NCI-H510A treated with DMSO at 0.1 percent for 48 hours (cell line): ENCODE measurements at places on chromosomes 7 and 10.

GRCh38 chr10:100618632-100619255 is 83.0 kb downstream of the HIF1AN start:
- no peak for DNase-seq

GRCh38 chr10:70174058-70174741 is 3.9 kb upstream of the SAR1A start:
- no peak for DNase-seq

GRCh38 chr7:7176406-7177043 is 5.8 kb upstream of the C1GALT1 start:
- no peak for DNase-seq

- no peak for DNase-seq
Measured at GRCh38 chr10:51832652-51833383, 133.4 kb upstream of the CSTF2T start.

- DNase-seq = no peak
Measured at GRCh38 chr7:151807846-151808245, 69.1 kb downstream of the PRKAG2 start.

GRCh38 chr10:132471484-132471883 is 66.1 kb upstream of the INPP5A start:
- DNase-seq = no peak

- no peak for DNase-seq
Measured at GRCh38 chr10:76073524-76073923, 642.1 kb downstream of the LRMDA start.

GRCh38 chr10:104029521-104029860 is 56.2 kb downstream of the COL17A1 start:
- no peak for DNase-seq

DNA sequence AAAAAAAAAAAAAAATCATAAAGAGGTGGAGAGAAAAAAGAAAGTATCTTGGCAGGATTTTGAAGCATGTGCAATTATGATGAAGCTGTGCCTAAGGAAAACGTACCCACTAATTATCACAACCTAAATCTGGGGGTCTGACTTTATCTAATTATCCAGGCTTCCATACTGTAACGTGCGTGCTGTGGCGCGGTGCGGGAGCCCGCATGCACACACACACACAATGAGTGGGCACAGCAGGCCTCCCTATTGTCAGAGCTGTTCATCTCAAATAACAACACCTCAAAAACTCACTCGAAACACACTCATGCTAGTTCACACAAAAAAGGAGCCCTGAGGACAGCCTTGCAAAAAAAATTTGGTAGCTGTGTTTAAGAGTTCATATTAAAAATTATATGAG is 31.9 kb downstream of the BEND7 start:
- DNase-seq = no peak

DNA sequence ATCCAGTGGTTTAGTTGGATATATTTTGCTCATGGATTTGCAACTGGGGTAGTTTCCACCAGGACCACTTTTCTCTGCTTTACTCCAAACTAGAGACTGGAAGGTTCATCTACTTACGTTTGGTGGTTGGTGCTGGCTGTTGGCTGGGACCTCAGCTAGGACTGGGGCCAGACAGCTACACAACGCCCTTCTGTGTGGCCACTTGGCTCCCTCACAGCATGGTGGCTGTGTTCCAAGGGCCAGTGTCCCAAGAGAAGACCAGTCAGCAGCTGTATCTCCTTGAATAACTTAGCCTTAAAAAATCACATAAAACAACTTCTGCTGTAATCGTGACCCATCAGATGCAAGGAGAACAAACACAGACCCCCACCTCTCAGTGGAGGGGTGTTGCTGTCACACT is 4.2 kb upstream of the KCNH2 start:
- DNase-seq = no peak

DNA sequence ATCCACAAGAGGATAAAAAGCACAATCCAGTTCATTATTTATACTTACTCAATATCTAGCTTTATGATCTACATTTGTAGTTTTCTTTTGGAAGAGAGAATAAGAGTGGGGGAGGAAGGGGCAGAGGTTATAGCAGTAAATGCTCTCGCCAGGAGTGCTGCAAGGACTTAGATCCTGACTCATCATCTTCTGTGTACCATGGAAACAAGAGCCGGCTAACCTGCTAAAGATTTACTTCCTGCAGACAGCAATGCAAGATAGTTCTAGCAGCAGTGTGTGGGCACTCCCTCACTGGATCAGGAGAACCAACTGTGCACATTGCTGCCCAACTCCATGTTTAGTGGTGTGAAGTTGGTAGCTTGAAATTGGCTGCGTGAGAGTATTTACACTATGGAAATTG is 47.7 kb upstream of the TRIL start:
- DNase-seq = no peak

DNA sequence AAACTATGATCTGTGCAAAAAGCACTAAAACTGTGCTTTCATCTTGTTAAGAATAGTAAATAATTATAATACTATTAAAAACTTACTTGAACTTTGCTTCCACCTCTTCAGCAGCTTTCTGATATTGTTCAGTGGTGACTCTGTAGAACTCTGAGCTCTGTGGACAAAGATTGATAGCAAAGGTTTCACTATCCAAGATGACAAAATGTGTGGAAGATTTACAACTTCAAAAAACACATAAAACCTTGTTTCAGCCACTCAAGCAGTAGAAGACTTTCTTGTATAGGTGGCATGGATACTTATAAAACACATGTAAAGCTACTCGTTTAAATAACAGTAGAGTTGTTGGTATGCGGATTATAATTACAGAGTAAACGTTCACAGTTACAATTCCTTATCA is 243.6 kb downstream of the CHCHD3 start:
- DNase-seq = no peak

DNA sequence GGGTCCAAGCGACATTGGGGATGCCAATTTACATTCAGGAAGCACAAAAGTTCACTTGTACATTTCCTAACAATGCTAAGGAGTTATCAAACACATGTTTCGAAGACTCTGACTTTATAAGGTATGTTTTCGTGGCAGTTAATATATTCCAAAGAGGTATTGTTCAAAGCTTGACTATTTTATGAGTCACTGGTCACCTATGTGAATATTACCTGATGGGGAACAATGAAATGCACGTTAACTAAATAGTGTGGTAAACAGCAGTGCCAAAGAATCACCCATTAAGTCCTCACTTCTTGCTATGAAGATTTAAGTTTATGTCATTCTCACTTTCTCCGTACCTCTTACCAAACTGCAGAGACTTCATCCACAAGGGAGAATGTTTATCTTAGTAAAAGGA is 550.2 kb downstream of the SORCS1 start:
- no peak for DNase-seq

GRCh38 chr10:3660753-3661152 is 124.3 kb downstream of the KLF6 start:
- DNase-seq = no peak

DNA sequence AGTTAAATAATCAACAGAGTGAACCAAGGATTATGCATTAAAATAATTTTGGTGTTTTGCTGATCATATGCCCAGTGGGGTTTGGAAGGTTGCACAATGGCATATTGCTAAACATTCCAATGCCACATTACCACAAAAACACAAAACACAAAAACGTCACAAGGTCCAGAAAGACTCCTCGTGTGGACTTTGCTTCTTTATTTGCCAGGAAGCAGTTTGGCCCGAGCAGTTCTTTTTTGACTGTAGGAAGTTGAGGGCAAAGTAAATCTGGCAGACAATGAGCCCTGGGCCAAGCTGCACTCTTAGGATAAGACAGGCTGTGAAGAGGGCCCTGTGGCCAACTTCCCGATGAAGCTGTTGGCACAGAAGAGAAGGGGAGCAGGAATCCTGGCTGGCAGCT is 39.2 kb upstream of the SLC35B4 start:
- no peak for DNase-seq

DNA sequence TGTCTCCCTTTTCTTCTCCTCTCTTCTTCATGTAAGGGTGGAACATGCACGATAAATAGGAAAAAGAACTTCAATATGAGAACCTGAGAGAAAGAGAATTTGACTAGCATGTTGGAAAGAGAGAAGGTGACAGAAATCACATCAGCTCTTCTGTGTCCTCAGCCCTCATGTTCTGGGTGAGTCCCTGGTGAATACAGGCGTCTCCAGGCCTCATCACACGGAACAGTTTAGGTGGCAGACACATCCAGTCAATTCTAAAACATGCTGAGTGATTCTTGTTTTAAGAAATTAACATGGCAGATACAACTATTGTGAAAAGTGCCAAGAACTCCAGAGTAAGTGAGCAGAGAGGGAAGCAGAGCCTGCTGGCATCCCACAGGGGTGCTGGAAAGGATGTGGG is 96.1 kb downstream of the FAM107B start:
- DNase-seq = no peak

- no peak for DNase-seq
Measured at GRCh38 chr10:61244261-61244775, 208.9 kb downstream of the TMEM26 start.

DNA sequence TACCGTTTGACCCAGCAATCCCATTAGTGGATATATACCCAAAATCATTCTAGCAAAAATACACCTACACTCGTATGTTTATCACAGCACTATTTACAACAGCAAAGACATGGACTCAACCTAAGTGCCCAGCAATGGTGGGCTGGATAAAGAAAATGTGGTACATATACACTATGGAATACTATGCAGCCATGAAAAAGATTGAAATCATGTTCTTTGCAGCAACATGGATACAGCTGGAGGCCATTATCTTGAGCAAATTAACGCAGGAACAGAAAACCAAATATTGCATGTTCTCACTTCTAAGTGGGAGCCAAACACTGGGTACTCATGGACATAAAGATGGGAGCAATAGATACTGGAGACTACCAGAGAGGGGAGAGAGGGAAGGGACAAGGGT is 223.9 kb downstream of the FRMD4A start:
- DNase-seq = no peak

DNA sequence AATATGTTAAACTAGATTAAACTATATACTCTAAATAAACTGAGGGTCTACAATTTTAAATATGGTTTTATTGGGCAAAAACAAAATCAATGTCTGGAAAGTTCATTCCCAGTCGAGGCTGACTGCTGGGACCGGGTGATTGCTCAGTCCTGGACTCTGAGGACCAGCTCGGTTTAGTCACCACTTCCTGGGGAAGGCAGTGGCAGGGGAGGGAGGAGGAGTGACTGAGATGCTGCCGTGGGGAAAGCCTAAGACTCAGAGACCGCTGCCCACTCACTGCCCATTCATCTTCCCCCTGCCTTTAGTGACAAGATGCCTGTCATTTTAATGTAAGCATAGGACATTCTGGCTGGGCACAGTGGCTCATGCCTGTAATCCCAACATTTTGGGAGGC is 29.0 kb downstream of the ATOH7 start:
- no peak for DNase-seq

- no peak for DNase-seq
Measured at GRCh38 chr7:81956520-81956919, 186.7 kb upstream of the HGF start.

- DNase-seq = peak; percentile 77
Measured at GRCh38 chr7:30163231-30163894, 28.6 kb downstream of the MTURN start.

DNA sequence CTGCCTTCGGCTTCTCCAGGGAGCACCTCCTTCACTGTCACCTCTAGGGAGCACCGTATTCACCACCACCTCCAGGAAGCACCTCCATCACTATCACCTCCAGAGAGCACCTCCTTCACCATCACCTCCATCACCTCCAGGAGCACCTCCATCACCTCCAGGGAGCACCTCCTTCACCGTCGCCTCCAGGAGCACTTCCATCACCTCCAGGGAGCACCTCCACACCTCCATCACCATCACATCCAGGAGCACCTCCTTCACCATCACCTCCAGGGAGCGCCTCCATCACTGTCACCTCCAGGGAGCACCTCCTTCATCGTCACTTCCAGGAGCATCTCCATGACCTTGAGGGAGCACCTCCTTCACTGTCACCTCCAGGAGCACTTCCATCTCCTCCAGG is 102.3 kb downstream of the DNAJB6 start:
- DNase-seq = no peak

DNA sequence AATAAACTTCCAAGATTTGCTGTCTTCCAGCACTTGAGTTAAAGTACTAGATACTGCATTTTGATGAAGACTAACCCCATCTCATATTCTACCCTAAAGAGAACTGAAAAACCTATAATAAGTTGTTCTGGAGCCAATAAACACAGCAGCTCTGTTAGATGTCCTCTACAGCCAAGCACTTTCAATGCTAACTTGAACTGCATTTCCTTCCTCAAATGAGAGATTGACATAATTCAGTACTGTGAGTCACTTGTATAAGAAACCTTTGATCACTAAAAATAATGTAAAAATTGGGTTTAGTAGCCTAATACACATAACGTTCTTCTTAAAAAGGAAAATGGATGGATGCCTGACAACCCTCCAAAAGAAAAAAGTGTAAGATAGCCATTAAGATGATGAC is 81.3 kb downstream of the ITGB8 start:
- no peak for DNase-seq

DNA sequence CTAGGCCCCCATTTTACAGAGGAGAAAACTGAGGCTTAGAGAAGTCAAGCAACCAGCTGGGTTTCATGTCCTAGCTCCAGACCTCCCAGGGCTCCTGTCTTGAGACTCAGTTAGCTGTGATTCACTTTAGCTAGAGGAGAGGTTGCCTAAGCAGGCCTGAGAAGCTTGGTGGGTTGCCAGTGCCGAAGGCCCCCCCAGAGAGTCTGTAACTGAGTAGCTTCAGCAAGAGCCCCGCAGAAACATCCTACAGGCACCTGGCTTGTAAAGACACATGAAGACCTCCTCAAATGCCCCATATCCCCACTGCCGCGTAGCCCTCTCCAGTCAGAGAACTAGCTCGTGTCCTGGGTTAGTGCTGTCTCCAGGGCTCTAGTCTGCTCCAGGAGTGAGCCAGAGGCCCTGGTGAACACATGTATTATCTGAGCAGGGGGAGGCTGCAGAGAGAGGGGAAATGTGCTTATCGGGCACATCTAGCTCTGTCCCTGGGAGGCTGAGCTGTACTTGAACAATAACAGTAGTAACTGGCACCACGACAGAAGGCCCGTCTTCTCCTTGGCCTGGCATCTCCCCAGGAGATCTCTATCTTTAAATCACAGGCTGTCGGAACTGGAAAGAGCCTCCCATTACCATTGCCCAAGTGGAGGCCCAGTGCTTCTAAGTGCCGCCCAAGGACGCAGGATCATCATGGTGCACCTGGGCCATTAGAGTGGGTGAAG is 28.9 kb downstream of the UNC5B start:
- no peak for DNase-seq

- no peak for DNase-seq
Measured at GRCh38 chr10:26199841-26200240, 16.7 kb upstream of the GAD2 start.

GRCh38 chr10:73113551-73113950 is 3.3 kb downstream of the NUDT13 start:
- no peak for DNase-seq

GRCh38 chr10:61503051-61503450 is 49.9 kb upstream of the TMEM26 start:
- DNase-seq = no peak

DNA sequence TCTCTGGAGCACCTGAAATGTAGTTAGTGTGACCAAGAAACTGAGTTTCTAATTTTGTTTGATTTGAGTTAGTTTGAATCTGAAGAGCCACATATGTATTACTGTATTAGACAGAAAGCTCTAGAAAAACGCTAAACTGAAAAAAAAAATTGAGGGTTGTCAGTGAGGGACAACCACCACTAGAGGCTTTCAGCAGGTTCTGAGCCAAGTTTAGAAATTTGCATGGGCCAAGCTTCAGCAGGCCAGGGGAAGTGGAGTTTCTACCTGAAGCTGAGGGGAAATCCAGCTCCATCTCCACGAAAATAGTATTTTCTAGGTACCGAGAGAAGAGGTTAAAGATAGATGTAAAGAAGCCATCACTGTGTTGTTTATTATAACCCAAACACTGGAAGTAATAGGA is 77.9 kb upstream of the PLXNA4 start:
- no peak for DNase-seq

- DNase-seq = no peak
Measured at GRCh38 chr10:48543182-48543844, 61.6 kb downstream of the ARHGAP22 start.
